T-cell (primary cell): ENCODE measurements at places on chromosomes 11 and 22.

GRCh38 chr11:45224766-45225165 is 61.4 kb downstream of the SYT13 start:
- no peak for DNase-seq

GRCh38 chr11:80082406-80082805 is 641.6 kb upstream of the TENM4 start:
- no peak for DNase-seq

DNA sequence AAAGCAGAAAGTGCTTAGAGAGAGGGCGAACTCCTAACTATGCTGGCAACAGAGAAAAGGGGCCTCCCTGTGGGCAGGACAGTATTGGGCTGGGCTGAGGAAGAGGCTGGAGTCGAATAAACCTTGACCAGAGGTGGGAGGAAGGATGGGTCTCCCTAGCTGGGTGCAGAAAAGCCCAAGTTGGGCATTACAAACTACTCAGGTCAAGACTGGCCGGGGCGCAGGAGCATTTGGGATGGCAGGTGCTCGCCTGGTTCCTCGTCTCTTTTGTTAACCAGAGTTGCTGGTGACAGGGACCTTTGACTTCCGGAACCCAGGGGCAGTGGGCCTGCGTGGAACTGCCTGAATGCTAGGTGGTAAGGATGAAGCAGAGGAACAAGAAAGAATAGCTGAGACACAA is 80.3 kb upstream of the SHISAL1 start:
- no peak for DNase-seq

DNA sequence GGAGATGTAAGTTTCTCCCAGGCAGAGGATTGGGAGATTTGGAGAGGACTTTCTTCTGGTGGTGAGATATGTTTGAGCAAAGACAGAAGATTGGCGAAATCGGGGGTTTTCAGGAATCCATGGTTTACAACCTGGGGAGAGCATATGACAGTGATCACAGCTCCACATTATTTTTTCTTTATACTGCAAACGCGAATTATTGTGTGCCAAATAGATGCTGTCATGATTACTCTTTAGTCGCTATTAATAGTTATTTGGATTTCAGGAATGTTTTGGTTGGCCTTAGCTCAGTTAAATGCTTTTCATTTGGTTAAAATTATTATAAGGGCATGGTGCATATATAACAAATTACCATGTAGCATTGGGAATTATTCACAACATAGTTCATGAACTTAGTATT is 15.2 kb downstream of the ATXN10 start:
- DNase-seq, result no peak

- DNase-seq, result no peak
Observed at GRCh38 chr11:11320825-11321224, 32.2 kb downstream of the CSNK2A3 start.

DNA sequence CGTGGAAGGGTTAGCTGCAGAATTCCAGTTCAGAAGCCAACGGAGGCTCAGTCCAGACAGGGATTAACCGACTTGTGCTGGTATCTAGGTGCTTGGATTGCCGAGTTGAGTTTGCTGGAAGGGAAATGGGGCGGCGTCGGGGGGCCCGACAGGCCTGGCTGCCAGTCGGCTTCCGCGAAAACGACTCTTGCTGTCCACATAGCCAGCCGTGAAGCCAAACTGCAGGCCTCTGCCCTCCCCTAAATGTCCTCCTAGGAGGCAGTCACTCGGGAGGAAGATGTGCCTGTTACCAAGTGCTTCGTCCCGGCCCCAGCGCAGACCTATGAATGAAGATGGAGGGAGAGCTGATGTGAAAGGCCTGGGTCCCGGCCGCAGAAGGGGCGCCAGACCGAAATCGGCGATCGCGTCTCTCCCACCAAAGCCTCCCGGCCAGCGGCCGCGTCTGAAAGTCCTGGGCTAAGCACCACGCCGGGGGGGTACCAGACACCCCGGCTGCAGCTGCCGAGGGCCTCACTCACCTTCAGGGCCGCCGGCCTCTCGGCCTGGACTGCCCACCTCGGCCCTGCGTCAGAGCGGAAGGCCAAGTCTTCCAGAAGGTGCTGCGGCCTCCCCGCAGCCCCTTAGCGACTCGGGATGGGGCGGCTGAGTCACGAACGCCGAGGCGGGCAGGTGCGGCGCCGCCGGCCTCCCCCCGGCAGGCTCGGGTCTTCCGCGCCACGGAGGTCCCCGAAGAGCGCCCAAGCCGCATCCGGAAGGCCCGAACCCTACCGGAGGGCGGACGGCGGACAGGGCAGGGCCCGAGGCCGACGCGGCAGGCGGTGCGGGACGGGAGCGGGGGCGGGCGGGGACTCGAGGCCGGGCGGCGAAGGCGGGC is 7.5 kb downstream of the DPAGT1 start:
- DNase-seq, result peak; percentile 40

DNA sequence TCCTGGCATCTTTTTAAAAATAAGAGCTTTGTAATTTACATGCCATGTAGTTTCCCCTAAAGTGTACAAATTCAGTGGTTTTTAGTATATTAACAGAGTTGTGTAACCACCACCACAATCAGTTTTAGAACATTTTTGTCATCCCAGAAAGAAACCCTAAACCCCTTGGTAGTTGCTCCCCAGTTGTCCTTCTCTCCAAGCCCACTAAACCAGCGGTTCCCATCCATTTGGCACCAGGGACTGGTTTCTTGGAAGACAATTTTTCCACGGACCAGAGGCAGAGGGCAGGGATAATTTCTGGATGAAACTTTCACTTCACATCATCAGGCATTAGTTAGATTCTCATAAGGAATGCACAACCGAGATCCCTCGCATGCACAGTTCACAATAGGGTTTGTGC is 22.6 kb downstream of the CABIN1 start:
- no peak for DNase-seq
